NCI-H146 (cell line): ENCODE measurements at places on chromosomes 5 and 9.

GRCh38 chr9:136178061-136178772 is 26.7 kb downstream of the LHX3 start:
- DNase-seq = no peak

GRCh38 chr9:35598866-35599590 is 6.0 kb upstream of the TESK1 start:
- DNase-seq = peak; percentile 75

- no peak for DNase-seq
These were observed 56.4 kb downstream of the RAI14 start for GRCh38 chr5:34712565-34712964.

GRCh38 chr9:26310294-26310693 is 582.3 kb downstream of the CAAP1 start:
- DNase-seq = no peak

- DNase-seq = no peak
These were observed 422.6 kb upstream of the GRIA1 start for GRCh38 chr5:153067869-153068268.

GRCh38 chr9:133543772-133544467 is 9.4 kb downstream of the ADAMTSL2 start:
- no peak for DNase-seq

DNA sequence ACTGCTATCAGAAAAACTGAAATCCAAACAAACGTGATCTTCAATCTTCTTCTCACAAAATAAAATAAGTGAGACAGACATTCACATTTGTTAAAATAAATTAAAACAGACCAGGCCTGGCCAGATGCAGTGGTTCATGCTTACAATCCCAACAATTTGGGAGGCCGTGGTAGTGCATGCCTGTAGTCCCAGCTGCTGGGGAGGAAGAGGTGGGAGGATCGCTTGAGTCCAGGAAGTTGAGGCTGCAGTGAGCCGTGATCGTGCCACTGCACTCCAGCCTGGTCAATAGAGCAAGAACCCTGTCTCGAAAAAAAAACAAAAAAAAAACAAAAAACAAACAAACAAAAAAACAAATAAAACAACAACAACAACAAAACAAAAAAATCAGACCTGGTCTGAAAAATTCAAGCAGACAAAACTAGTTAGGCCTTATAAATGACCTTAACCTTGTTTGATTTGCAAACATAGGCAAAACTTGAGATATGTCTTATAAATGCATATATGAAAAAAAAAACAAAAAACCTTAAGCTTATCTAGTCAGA is 10.8 kb downstream of the MAPKAP1 start:
- DNase-seq = no peak

- no peak for DNase-seq
These were observed 15.1 kb upstream of the PHF19 start for GRCh38 chr9:120891884-120892747.

GRCh38 chr9:38227656-38228055 is 158.6 kb upstream of the SHB start:
- peak; percentile 72 for DNase-seq

DNA sequence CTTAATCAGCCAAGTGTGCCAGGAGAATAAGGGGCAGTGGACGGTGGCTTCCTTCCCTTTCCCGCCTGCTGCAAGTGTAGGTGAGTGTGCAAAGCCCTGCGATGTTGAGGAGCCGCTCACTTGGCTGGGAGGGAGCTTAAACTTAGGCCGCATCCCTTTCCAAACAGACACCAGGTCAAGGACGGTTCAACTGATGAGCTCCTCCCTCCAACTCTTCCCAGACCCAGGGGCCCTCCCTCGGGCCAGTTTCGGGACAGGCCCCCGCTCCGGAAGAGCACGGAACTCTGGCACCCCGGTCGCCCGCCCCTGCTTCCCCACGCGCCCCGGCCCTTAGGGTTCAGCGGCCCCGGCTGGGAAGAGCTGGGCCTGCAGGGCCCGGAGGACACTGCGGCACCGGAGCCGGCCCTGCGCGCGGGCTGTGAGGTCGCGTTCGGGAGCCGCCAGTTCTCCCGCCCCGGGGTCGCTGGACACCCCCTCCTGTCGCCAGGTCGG is 481 bp downstream of the MRPL36 start:
- DNase-seq = peak; percentile 21

DNA sequence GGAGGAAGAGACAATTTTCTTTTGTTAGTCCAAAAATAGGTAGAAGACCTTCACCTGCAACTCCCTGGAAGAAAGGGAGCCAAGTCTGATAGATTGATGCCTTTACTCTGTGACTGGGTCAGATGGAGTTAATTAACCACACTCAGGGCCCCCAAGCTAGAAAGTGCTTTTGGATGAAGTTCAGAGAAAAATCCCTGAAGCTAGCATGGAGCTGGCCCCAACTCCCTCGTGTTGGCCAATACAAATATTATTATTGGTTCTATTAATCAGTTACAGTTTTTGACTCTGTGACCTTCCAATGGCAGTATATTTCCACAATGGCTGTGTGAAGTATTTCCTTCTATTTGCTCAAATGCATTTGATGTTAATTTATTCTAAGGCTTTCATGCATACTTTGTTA is 1753.5 kb downstream of the EFNA5 start:
- DNase-seq = no peak

- no peak for DNase-seq
These were observed 139.3 kb upstream of the COL5A1 start for GRCh38 chr9:134502266-134502791.

GRCh38 chr9:85168412-85168811 is 498.9 kb downstream of the NTRK2 start:
- no peak for DNase-seq

DNA sequence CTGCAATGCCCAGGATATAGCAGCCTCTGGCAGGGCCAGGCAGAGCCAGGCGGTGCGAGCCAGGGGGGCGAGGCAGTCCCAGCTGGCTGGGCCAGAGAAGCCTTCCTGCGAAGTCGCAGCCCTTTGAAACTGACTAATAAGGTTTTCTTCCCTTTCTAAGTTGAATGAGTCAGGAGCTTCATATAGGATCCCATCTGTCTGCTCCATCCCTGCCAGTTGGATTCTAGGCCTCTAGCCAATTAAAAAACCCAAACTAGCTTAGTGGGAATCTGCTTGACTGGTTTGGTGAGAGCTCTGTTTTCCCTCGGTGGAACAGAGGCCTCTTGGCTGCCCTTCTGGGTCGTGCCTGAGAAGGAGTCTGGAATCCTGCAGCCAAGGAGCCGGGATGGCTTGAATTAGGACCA is 70.1 kb upstream of the RAPGEF1 start:
- DNase-seq = no peak
